ENCODE measurements at places on chromosomes 3 and 15. TPM values are rescaled to one million over a fixed set of nuclear protein-coding genes. Genes with fewer than 3 reads are reported as not detected.

The IMP3 gene
- total RNA-seq: 29.0 TPM

DNA sequence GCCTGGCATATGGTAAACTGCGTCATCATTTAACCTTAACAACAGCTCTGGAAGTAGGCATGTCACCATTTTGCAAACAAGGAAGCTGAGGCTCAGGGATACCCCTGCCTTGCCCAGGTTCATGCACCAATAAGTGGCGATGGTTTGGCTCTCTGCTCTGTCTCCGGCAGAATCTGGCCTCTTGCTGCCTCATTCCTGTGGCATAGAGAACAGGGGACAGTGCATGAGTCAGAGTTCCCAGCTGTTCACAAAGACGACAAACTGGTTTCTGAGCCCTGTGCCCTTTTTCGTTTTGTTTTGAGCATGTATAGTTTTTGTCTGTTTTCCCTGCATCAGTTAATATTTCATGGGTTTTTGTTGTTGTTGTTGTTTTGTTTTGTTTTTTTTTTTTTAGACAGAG, 236.8 kb downstream of the OPA1 start:
- DNase-seq: no peak

DNA sequence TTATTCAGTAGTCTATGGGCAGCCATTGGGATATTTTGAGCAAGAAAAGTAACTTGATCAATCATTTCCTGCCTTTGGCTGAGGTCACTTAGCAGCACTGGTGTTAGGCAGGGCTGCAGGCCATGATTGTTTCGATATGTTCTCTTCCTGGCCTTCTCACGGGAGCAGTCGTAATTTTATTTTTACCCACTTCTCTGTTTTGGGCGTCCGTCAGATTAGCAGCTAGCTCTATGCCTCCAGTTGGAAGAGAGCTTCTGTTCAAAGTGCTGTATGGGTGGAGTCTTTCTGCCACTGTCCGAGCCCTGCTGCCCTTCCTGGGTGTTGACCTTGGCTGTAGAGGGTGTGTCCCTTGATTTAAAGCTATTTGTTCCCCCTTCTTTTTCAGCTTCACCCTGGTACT, 123.4 kb upstream of the ROPN1 start:
- DNase-seq: no peak

DNA sequence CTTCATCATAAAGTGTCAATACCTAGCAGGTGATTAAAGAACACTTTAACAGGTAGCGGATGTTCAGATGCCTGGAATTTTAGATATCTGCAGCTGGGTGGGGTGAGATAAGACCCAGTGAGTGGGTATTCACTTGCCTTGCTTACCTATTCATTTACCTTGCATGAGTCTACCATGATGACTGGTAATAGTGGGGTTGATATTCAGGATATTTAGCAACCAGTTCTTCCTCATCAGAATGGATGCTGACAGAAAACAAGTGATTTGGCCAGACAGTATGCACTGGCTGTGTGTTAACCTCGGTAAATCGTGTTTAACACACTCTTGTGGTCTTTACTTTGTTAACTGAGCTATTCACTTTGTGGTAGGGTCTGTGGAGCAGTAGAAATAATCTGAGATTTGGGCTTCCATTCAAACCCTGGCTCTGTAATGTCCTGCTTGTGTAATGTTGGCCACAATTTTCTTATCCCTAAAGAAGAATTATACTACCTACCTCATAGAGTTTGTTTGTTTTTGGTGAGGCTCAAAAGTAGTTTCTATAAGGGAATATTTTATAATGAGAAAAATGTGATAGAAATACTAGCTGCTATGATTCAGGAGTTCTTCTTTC, 391.9 kb upstream of the TBL1XR1 start:
- DNase-seq: no peak

DNA sequence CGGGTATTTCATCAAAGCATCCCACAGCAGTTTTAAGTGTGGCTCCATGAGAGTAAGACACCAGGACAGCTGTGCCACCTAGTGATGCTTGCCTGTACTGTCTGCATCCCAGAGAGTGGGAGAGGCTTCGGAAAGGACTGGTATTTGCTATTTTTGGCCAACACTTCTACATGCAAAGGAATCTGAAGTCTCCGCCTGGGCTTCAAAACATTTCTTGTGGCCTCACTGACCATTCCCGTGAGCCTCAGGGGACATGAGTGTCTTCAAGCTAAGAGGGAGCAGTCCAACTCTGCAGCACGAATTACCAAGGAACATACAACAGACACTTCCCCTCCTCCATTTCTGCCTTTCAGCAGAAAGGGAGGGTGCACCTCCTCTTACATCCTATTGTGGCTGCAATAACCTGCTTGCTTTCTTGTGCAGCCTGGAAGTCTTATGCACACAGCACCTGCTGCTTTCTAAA, 177.5 kb downstream of the RORA start:
- no peak for DNase-seq

The DZIP3 gene
- 11.8 TPM for total RNA-seq

GRCh38 chr15:35885870-35886269, 339.9 kb upstream of the DPH6 start:
- DNase-seq: no peak

DNA sequence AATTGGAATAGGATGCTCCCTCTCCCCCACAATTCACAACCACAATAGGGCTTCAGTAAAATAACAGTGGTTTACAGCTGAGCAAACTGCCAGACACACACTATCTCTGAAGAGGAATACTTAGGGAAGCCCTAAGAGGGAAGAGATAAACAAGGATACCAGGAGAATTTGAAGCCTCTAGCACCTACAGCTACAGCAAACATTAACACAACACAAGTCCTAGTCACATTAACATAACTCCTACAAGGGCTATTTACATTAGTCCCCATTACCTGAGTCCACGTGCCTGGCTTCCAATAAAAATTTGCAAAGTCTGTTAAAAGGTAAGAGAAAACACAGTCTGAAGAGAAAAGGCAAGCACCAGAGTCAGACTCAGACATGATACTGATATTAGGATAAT, 346.9 kb upstream of the CDIN1 start:
- no peak for DNase-seq

DNA sequence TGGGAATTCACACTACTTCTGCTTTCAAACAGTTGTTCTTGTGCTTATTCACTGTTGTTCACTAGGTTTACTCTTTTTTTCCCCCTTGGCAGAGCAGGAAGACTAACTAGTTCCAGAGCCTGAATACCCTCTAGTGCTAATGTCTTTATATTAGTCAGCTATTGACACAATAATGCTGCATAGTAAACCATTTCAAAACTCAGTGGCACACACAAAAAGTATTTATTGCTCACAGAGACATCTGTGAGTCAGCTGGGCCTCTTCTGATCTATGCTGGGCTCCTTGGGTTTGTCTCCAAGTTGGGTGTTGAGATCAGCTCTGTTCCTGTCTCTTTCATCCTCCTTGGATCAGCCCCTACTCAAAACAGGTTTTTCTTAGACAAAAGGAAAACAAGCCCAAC, 51.1 kb downstream of the RSRC1 start:
- no peak for DNase-seq

The CNTN6 gene
- total RNA-seq: 11.2 TPM

- no peak for DNase-seq
These were observed 30.3 kb downstream of the SLC22A14 start for GRCh38 chr3:38312356-38312755.

GRCh38 chr3:144652573-144652972, 681.0 kb downstream of the DIPK2A start:
- no peak for DNase-seq

DNA sequence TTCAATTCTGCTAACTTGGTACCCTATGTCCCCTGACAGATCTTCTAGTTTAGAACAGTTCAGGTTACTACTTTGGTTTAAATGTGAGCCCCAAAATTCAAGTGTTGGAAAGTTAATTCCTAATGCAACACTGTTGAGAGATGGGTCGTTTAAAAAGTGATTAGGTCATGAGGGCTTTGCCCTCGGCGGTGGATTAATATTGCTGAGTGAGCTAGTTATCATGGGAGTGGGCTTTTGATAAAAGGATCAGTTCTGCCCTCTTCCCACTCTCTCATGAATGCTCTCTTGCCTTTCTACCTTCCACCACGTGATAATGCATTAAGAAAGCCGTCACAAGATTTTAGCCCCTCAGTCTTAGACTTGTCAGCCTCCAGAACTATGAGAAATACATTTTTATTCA, 72.1 kb downstream of the BTLA start:
- DNase-seq: no peak

The ZNF385D gene
- 32.7 TPM for total RNA-seq

DNA sequence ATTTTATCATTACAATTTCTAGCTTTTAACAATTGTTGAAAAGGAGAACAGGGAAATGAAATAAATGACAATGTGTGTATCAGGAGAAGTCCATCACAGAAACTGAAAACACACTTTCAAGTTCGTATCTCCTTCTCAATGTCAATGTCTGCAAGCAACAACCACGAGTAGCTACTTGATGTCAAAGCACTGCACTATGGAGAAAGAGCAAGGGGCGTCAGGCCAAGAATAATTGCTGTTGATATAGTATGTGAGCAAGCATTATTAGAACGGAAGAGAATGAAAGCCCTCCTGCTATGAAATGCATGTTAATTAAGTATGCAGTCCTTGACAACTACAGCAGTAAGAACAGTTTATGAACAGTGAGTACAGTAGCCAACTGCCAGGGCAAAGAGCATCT, 1250.1 kb downstream of the ZPLD1 start:
- DNase-seq: no peak

DNA sequence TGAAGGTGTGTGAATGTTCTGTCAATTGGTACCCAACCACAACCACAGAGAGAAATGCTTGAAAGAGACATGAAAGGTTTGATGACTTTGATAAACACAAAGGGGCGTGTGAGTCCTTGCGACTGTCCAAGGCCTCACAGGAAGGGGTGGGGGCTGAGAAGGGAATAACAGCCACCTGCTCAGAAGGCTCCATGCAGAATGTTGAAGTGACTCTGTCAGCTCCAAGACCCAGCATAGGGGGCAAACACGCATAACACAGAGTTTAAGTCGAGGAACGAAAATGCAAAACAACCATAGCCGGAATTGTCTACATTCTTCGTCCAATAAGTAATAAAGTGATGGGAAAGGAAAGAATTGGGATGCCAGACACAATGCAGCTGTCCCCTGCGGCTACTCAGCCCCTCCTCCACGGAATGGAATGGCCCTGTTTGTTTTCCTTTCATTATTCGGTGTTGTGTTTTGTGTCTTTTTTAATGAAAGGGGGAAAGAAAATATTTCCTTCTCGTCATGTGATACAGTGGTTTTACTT, 19.9 kb downstream of the TMEM212 start:
- DNase-seq: no peak

DNA sequence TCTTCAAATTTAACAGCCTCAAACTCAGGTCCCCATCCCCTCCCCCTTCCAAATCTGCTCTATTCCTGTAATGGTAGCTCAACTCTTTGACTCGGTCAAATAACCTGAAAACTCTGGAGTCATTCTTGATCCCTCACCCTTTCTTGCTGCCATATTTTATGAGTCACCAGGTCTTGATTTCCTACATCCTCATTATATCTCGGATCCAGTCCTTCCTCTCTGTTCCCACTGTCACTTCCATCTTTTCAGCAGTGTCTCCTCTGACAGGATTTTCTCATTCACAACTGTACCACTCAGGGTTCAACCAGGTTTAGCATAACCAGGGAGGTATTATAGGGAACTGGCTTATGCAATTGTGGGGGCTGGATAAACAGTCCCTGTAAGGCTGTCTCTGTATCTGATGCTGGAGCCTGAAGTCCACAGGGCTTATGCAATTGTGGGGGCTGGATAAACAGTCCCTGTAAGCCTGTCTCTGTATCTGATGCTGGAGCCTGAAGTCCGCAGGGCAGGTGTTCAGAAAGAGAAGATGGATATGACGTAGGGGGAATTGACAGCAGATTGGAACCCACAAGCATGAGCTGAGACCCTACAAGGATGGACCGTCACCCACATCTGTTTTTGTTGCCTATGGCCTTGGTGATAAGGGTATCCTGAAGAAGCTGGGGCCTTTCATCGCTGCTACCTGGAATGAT, 9.1 kb upstream of the FETUB start:
- DNase-seq: no peak

The NANOGP8 gene
- 0.48 TPM for total RNA-seq

DNA sequence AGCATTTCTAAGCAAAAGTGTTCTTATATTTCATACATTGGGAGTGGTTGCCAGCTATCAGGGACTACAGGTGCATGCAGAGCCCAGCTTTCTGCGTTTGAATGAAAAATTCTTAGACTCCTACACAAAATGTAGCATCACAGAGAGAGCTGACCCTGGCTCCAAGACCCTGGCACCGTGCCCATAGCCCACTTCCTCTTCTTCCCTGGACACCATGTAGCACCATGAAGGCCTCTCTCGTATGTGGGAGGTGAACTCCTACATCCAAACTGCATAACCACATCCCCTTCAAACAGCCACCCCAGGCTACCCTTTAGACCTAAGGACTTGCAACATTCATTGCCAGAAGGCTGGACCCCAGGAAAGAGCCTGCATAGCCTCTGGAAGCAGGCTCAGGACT, 35.8 kb upstream of the ATOSA start:
- no peak for DNase-seq

GRCh38 chr15:31278061-31278445, 48.6 kb upstream of the KLF13 start:
- peak; percentile 31 for DNase-seq

- DNase-seq: no peak
These were observed 6.9 kb downstream of the SERPINI2 start for GRCh38 chr3:167466966-167467365.

DNA sequence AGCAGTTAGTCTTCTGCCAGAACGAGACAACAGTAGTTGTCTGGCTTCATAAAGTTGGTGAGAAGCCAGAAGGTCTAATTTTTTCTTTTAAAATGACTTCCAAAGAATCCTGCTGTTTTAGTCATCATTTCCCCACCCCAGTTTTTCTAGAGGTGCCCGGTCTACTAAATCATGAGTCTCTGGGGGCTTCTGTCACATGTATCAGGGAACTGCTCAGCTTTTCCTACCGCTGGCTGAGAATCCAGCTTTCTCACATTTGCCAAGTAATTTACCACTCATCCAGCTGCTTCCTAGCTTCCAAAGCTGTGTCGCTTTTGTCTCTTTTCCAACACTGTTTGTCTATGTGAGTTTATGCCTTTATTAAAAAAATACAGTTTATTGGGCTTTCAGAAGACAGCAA, 183.3 kb downstream of the NSUN3 start:
- no peak for DNase-seq

DNA sequence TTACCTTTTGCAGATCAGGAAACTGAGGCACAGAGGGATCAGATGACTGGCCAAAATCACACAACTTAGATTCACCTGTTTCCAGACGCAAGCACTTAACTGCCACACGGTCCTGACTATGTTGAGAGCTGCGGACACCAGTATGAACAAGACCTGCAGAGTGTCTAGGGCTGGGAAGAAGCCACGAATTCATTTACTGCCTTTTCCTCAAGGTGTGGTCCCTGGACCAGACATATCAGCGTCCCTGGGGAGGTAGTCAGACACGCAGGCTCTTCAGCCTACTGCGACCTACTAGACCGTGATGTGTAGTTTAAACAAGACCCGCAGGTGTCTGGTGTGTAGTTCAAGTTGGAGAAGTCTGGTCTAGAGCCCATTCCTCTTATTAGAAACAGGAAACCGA, 541 bp upstream of the SLC6A11 start:
- DNase-seq: no peak

DNA sequence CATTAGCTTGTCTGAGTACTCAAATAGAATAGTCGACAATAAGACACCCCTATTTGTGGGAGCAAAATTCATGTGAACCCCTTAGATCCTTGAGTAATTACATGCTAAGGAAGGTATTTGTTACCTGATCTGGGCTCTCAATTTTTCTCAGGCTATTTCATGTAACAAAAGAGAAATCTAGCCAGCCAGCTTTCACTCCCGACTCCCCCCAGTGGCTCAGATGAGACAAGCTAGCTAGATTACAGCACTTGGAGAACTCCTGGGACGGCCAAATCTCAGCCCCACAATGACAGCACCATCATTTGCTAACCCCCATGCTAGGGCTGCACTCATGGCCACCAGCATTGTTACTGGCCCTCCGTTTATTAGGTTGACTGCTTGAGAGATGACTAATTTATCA, 41.3 kb downstream of the GLDN start:
- no peak for DNase-seq

Measured in posterior vena cava (tissue), 2 donors.